Stimulated activated CD8-positive, alpha-beta memory T cell treated with anti-CD3 and anti-CD28 coated beads, Interleukin-7, amount 100 ng/mL, for 48 hours (primary cell): ENCODE measurements at places on chromosomes 4 and X.

GRCh38 chr4:156346959-156347385 lies 393.3 kb upstream of the CTSO start:
- DNase-seq = no peak

GRCh38 chrX:21398426-21398825 lies 24.2 kb downstream of the CNKSR2 start:
- DNase-seq = no peak

GRCh38 chr4:183335369-183335940 lies 13.2 kb upstream of the CLDN24 start:
- DNase-seq = no peak

DNA sequence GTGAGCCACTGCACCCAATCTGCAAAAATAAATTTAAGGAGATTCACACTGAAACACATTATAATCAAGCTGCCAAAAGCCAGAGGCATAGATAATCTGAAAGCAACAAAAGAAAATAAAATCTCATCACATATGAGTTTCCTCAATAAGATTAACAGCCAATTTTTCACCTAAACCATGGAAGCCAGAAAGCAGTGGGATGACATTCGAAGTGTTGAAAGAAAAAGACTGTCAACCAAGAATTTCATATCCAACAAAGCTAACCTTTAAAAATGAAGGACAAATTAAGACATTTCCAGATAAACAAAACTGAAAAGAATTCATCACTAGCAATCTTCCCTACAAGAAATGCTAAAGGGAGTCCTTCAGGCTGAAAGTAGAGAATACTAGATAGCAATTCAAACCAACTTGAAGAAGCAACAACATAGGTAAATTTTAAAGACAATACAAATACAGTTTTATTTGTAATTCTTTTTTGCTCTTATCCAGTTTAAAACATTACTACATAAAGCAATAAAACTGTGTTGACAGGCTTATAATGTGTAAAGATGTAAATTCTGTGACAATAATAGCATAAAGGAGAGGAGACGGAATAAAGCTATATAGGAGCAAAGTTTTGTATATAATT lies 23.1 kb upstream of the KLHL8 start:
- no peak for DNase-seq

DNA sequence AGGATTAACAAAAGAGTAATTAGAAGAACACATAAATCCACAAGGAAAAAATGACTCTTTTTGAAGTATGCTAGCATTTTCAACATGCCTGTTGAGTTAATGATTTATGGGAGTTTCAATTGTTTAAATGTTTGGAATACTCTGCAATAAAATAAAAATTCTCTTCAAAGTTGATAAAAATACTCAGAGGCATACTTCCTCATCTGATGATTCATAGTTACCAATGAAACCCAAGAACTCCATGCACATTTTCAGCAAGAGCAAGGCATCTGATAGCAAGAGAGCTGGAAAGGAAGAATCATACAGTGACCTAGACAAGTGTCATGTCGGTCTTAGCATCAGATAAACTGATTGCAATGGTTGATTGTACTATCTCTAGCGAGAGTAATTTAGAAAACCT lies 443.7 kb upstream of the ATOH1 start:
- DNase-seq = no peak

DNA sequence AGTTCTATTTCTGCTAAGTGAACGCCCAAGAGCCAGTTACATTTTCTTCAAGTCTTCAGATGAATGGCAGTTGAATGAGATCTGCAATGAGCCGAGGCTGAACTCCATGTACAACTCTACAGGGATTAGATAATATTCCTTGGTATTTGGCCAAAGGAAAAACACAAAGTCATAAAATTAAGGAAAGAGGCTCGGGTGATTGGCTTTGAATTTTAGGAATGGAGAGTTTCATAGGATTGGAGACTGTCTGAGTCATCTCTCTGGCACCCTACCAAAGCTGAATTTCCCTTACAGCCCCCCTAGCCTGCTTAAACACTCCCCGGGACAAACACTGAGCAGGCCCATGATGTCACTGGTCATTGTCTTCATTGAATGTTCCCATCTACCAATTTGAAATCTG lies 188.0 kb upstream of the C1QTNF7 start:
- no peak for DNase-seq

- DNase-seq = no peak
These were observed 187.3 kb downstream of the MAB21L2 start for GRCh38 chr4:150769248-150769647.
